ENCODE measurements at places on chromosomes 2 and 18.

DNA sequence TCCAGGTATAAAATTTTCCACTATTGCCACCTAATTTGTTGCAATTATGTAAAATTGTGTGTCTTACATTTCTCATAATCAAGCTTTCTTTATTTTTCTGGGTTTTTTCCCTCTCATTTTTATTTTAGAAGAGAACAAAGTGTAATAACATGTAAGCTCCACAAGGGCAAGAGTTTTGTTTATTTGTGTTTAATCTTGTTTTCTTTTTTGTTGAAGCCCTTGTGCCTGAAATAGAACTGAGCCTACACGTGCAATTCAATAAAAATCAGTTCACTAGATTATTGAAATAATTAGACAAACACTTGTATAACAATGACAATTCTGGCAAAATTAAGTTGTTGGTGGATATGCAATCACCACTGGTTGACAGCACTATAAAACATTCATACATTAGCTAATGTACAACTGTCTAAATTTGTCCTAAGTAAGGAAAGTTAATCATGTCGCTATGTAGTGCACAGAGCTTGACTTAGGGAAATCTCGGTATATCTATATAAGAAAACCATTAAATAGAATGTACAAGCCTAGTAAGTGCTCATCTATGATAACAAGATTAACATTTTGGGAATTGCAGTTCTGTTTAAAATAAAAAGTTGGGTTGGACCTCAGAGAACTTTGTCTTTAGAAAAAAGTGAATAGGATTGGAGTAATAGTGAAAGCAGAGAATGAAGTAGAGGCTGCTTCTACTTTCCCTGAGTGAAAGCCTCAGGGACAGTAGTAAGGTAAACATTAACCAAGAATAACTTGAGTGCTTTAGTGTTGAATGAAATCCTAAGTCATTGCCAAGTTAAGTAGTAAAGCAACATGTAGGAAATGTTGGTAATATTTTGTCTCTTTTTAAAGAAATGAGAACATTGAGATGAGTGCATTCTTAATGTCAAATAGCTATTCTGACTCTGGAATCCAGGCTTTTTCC is 37.4 kb upstream of the NOL4 start:
- no peak for DNase-seq

- DNase-seq = no peak
Measured at GRCh38 chr18:21131698-21132227, 20.1 kb upstream of the ROCK1 start.

DNA sequence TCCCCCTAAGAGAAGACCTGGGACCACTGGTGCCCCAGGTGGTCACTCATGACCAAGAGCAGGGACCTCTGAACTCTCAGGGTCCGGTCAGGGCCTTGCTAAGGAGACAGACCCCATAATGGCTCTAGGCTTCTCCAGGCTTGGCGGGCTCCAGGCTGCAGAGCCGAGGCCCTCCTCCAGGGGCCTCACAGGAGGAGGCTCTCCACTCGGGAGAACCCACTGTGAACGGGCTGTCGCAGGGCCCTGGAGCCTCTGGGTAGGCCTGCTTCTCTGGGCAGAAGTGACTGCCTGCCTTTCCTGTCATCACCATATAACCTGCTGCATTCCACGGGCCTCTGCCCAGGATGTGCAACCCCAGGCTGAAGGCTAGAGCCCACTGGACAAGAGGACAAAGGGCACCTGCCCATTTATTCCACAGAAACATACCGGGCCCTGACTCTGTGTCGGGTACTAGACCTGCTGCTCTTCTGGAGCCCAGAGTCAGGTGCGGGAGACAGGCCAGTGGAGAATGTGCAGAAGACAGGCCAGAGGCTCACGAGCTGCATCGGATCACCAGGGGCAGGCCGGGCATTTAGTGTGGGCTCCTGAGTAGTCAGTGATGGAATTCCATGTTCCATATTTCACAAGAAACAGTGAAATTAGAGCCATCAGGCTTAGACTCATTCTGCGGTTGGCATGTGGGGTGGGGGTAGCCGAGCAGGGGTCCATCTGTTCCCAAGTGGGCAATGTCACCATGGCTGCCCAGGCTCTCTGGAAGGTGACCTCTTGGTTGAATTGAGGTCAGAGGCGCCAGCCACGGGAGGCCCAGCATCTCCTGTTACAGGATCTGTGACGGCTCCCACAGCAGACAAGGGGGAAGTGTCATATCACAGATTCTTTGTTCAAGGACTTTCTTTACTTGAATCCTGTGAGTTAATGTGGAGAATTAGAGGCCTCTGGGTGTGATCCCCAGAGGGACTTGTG is 220.8 kb downstream of the SH3RF3 start:
- peak; percentile 16 for DNase-seq

GRCh38 chr2:151775057-151775740 is 40.9 kb upstream of the NEB start:
- no peak for DNase-seq

- no peak for DNase-seq
Measured at GRCh38 chr2:23456881-23457760, 72.1 kb downstream of the KLHL29 start.

DNA sequence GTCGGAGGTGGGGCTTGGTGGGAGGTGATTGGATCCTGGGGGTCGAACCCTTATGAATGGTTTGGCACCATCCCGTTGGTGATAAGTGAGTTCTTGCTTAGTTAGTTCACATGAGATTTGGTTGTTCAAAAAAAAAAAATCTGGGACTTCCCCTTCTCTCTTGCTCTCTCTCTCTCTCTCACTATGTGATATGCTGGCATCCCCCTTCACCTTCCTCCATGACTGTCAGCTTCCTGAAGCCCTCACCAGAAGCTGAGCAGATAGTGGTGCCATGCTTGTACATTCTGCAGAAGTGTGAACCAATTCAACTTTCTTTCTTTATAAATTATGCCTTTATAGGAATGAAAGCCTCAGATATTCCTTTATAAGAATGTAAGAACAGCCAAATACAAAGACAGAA is 269.7 kb upstream of the APCDD1 start:
- DNase-seq = no peak

GRCh38 chr18:25895518-25895917 is 194.9 kb downstream of the SS18 start:
- no peak for DNase-seq

GRCh38 chr18:10688766-10689165 is 162.9 kb downstream of the NAPG start:
- no peak for DNase-seq

DNA sequence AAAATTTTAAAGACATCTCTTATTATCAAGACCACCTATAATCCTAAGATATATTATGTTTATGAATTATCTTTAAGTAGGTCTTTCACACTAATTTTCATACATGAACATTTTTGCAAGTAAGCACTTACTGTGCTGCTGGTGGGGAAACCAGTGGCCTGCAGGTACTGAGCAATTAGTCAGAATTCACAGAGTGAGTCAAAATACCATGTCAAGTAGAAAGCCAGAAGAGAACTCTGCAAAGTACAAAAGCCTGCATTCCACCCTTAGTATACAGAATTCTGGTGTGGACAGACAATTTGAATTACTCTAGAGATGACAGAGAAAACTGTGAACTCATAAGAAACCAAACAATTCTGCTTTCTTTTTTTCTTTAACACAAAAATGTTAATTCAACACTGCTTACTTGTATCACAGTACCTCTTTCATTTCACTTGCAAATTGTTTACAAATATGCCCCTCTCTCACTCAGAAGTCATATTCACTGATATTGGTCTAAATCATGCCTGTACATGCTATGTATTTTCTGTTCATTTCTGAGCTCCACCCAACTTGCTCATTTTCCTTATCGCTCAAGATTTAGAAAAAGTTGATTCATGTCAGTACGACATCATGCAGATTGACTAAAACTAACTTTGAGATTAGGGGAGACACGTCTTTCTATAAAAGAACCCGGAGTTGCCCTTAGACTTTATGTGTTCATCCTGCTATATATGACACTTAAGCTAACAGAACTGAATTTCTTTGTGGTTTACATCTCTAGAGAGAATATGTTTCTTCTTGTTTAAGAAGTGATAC is 182.9 kb downstream of the IKZF2 start:
- no peak for DNase-seq

Data from right hindlimb (tissue), 1 donor.